ENCODE measurements at places on chromosomes 5 and 9.

- DNase-seq, result no peak
Observed at GRCh38 chr9:125743682-125744428, 3.3 kb upstream of the PBX3 start.

DNA sequence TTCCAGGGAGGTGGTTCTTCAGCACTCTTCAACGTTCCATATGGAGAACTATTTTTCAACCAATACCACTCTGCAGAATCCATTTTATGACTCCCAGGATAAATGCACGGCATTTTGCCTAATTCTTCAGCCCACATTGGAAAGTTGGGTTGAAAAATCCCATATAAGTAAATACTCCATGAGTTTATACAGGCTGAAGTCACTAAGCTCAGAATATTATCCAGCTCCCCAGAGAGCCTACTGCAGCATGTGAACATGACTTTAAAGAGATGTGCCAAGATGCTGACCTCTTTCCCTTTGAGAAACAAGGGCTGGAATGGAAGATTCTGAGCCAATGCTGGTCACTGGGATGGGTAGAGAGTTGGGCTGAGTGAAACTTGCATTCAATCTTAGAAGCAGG is 111.9 kb upstream of the SLIT3 start:
- DNase-seq, result no peak

- no peak for DNase-seq
Observed at GRCh38 chr5:159050316-159051143, 49.2 kb downstream of the EBF1 start.

DNA sequence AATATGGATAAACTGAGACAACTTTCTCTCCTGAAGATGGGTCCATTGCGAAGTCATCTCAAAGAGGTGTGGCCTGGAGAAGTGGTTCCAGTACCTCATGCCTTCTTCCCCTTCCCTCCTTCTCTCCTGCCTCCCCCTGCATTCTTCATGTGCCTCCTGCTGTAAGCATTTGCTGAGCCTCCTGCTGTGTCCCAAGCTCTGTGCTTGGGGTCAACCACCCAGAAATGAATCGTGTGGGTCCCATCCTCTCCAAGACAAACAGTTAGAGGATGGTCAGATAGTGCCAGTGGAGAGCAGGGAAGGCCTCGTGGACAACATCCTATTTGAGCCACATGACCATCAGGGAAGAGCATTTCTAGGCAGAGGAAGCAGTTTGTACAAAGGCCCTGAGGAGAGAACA is 53.5 kb downstream of the KCNIP1 start:
- no peak for DNase-seq

DNA sequence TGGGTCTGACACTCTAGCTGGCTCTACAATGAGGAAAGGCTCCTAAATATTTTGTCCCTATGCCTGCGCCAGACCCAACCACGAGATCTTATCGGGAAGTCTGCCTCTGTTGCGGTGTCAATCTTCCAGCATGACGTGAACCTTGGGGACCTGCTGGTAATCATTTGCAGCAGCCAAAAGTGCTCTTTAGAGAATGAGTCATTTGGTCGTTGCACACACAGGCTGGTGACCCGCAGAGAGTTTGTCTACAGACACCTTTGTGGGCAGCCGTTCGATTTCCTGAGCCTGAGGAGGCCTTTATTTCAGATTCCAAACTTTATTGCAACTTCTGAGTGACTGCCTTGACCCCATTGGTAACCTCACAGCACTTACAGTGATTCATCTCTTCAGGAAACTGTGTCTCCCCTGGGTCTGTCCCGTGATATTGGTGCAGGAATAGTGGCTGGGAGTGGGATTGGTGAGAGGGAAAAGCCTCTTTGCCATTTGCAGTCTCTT is 326.1 kb downstream of the NSG2 start:
- no peak for DNase-seq

DNA sequence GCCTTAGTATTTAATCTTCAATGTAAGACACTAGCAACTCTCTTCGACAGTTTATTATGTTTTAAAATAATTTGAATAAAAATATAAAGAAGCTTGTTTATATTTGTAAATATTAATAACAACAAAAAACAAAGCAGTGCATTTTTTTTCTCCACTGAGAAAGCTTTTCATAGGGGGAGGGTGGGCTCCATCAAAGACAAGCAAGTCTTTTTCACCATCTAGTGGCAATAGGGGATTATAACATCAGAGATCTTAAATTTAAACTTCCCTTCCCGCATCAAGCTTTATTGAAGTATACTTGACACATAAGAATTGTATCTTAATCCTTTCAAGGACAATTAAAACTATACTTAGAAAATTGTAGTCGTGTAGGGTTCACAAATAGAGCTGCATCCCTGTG is 9.3 kb upstream of the OR13F1 start:
- DNase-seq, result no peak

- no peak for DNase-seq
Observed at GRCh38 chr9:113298924-113299770, 4.0 kb downstream of the RNF183 start.

GRCh38 chr9:87346061-87346665 is 151.5 kb upstream of the DAPK1 start:
- no peak for DNase-seq

DNA sequence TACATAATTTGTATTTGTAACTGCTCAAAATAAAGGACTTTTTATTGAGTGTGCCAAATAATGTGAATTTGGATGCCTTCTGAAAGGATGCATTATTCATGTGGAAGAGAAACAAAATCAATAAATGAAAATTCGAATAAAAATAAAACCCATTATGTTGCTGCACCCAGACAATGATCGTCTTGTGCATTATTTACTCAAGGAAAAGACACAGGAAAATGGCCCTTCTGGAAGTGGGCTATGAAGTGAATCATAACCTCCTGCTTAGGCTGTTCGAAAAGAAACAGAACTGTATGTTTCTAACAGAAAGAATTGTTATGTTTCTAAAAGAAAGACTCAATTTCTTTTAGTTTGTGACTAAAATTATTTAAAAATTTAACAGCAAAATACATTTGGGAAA is 168.9 kb upstream of the NFIB start:
- DNase-seq, result no peak

DNA sequence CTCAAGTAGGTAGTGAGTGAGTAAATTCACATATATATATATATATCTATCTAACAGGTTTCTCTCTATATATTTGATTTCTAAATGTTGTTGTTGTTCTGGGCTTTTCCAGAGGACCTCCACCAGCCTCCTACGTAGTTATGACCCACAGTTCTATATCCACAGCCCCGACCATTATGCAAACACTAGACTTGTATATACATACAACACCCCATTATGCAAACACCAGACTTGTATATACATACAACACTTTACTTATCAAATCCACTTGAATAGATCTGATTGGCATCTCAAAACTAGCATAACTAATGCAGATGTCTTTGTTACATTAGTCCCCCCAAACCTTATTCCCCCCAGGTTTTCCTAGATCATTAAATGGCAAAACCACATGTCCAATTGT is 108.7 kb downstream of the JAKMIP2 start:
- no peak for DNase-seq

DNA sequence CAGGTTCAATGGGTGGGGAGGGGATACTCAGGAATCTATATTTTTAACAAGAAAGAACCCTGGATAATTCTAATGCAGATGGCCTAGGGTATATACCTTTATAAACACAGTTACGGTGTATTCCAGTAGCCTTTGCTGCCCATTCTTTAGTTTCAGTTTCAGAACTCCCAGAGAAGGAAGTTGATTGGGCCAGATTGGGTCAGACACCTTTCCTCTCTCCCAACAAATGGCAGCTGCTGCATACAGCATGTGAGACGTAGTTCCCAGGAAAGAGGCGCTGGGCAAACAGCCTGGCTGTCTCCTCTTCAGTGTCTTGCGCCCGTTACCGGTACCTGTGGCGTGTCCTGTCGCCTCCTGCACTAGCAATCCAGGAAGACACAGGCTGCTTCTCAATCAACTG is 20.4 kb downstream of the ACO1 start:
- no peak for DNase-seq

- DNase-seq, result peak; percentile 4
Observed at GRCh38 chr9:94783102-94783682, 56.7 kb downstream of the AOPEP start.

- DNase-seq, result no peak
Observed at GRCh38 chr5:133323494-133324457, 272.0 kb downstream of the HSPA4 start.

- no peak for DNase-seq
Observed at GRCh38 chr5:139670369-139671095, 22.4 kb downstream of the CXXC5 start.

- no peak for DNase-seq
Observed at GRCh38 chr5:94423411-94423810, 195.0 kb downstream of the KIAA0825 start.

GRCh38 chr5:173671121-173671949 is 54.9 kb upstream of the BOD1 start:
- DNase-seq, result no peak

- DNase-seq, result no peak
Observed at GRCh38 chr9:35990155-35990554, 32.2 kb upstream of the OR2S2 start.

DNA sequence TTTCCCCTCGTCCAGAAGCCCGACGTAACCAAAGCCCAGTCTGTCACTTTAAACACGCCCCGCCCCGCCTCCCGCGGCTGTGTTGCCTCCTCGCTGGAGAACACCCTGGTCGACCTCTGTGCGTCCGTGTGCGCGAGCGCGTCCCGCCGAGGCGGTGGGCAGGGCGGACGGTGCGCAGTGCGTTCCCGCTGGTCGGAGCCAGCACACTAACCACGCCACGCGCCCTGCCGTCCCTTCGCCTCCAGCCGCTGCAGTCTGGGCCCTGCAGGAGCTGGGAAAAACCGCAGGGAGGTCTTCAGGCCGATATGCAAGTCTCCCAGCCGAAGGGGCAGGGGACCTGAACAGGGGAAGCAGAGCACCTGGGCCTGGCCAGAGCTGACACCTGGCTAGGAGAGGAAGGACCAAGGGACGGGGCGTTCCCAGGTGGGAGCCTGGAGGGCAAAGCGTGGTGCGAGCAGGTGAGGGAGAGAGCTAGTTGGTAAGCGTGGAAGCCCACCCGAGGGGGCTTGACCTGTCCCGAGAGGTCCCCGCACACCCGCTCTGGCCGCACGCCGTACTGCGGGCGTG is 1.3 kb upstream of the PHPT1 start:
- peak; percentile 59 for DNase-seq

DNA sequence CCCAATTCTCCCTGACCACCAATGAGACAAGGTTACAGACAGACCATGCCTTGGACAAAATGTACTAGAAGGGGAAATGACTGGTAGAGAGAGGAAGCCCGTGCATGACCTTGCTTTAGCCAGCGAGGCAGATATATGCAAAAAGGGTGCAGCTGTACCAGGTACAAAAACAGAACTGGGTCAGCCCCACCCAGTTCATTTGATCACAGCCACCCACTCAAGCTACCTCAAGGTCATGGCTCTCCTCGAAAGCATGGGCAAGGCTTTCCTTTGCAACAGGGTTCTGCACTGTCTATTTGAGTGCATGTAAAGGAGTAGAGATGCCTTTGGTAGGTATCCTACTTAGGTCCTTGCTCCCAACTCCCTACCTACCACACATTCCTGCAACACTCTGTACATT is 33.3 kb downstream of the TLE1 start:
- DNase-seq, result no peak

DNA sequence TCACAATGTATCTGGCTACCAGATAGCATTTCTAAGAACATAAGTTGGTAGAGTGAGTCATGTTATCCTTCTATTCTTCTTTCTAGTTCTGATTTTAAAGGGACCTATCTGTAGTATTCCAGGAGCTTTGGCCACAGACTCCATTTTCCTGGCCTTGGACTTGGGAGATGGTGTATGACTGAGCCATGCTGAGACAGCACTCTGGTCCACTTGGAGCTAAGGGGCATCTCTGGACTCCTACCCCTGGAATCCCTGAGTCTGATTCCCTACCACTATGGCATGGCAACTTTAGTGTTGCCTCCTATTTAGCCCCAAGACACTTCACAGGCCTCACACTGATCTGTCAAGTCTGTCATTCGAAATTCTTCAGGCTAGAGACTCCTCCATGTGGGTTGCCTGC is 58.8 kb downstream of the BAAT start:
- DNase-seq, result no peak

- no peak for DNase-seq
Observed at GRCh38 chr9:93826209-93826608, 128.9 kb downstream of the BARX1 start.

DNA sequence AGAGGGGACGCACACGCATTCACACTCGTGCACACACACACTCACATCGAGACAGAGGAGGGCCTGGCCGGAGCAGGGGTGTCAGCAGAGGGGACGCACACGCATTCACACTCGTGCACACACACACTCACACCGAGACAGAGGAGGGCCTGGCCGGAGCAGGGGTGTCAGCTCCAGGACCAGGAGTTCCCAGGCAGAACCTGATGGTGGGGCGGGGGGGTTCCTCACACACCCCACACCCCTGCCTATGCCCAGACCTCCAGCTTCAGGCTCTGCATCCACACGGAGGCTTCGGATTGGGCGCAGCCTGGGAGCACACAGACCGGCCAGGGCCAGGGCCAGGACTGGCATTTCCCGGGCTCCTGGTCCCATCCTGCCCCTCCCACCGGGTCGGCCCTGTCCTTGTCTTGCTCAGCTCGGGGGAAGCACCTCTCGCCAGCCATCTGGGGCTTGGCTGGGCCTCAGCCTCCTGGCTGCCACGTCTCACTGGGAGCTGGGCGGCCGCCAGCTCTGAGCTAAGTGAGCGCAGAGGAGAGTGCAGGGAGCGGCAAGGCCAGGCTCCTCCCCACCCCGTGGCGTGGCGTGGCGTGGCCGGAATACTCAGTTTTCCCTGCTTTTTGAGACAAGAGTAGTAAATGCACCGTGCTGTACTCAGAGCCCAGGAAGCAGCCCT is 31.3 kb downstream of the ADAMTS2 start:
- no peak for DNase-seq

DNA sequence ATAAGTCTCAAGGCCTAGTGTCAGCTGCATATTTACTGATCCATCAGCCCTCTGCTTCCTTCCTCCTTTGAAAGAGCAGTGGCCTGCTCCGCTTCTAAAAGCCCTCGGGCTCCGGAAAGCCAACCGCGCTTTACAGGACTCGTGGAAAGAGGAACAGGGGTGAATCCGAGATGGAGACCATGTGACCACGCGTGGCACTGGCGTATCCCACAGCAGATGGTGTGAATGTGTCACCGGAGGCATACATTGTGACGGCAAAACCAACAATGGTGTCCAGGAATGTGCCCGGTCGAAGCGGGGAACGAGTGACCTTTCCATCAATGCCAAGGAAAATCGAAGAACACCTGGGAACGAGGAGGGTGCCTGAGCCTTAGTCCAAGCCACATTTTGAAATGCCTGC is 484.6 kb downstream of the SPATA31A7 start:
- no peak for DNase-seq

GRCh38 chr5:179436321-179437122 is 91.3 kb upstream of the ADAMTS2 start:
- DNase-seq, result no peak

DNA sequence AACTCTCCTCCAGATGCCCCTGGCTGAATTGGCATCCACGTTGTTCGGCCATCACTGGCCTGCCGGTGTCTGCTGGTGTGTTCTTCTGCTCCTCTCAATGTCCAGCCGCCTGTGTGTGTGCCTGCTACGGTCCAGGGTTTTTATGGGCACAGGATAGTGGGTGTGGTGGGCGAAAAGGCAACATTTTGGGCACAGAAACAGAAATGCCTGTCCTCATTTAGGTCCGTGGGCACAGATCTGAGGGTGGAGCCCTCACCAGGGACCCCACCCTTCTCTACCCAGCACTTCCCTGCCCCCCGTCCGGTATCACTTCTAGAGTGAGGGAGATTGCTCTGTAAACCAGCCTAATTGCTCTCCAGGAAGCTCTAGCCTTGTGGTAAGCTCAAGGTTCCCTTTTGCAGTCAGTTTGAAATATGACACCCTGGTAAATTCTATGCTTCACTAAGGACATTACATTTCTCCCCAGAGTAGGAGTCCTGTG is 410.1 kb downstream of the MAT2B start:
- no peak for DNase-seq
